ENCODE measurements at places on chromosomes 11 and 22. TPM values are rescaled to one million over a fixed set of nuclear protein-coding genes. Genes with fewer than 3 reads are reported as not detected.

FGF3 gene
- not detected for polyA plus RNA-seq

MOGAT2 gene
- polyA plus RNA-seq: not detected

DNA sequence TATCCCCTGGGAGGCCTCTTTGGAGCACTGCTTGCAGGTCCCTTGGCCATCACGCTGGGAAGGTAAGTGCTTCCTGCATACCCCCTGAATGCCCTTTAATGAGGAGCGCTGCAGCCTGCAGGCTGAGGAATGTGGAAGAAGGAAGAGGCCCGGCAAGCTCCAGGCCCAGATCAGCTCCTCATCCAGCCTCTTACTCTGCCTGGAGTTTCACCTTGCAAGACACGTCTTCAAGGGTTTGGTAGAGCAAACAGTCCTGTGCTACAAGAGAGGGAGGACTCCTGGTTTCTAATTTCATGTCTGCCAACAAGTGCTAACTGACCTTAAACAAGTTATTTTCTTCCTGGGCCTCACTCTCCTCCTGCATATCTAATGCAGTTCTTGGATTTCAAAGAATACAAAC, 10.9 kb downstream of the SLC2A11 start:
- no peaks in the 10 kb centered on the region for H3K27me3 ChIP-seq
- no peak overlapping the region for H3K4me3 ChIP-seq
- DNase-seq: no peak
- H3K4me1 ChIP-seq: no peaks in the 10 kb centered on the region
- no peaks in the 10 kb centered on the region for H3K36me3 ChIP-seq
- H3K27ac ChIP-seq: no peak overlapping the region

MADD gene
- polyA plus RNA-seq: 8.6 TPM

DNA sequence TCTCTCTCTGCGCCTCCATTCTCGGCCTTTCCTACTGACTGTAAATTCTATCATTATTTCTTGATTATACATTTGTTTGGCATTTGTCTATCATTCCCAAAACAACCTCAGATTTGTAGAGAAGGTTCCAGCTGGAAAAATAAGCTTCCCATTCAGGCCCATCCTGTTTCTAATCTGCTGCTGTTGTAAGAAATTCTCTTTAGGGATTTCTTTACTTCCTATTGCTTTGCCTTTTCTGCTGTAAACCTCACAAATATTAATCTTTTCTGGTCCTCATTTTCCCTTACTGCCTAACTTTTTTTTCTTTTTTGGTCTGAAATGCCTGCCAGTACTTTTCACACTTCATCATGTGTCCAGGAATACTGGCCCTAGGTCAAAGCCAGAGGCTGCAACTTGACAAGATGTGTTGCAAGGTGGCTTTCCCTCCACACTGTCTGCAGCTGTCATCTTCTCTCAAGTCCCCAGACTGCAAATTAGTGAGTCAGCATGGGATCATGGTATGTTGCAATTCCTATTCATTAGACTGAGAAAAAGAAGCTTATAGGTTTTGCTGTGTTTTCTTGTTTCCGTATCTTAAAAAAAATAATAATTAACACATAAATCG, 858.7 kb upstream of the CHORDC1 start:
- H3K4me3 ChIP-seq: no peak overlapping the region
- H3K27me3 ChIP-seq: no peaks in the 10 kb centered on the region
- no peaks in the 10 kb centered on the region for H3K4me1 ChIP-seq
- no peak overlapping the region for H3K27ac ChIP-seq
- DNase-seq: peak; percentile 2

GRCh38 chr11:69497221-69497787, 15.8 kb downstream of the LINC01488 start:
- peak; percentile 98 for DNase-seq
- H3K4me1 ChIP-seq: peaks cover 12% of the 10 kb centered on the region
- H3K27ac ChIP-seq: peak overlapping the region; percentile 21
- no peaks in the 10 kb centered on the region for H3K27me3 ChIP-seq
- H3K4me3 ChIP-seq: no peak overlapping the region

POU2AF3 gene
- polyA plus RNA-seq: not detected

C11orf21 gene
- not detected for polyA plus RNA-seq

GRCh38 chr11:25037431-25037830, 540.6 kb downstream of the LUZP2 start:
- no peaks in the 10 kb centered on the region for H3K36me3 ChIP-seq
- no peak for DNase-seq
- no peaks in the 10 kb centered on the region for H3K27me3 ChIP-seq
- no peak overlapping the region for H3K27ac ChIP-seq
- H3K4me1 ChIP-seq: no peaks in the 10 kb centered on the region
- no peak overlapping the region for H3K4me3 ChIP-seq

GRCh38 chr11:17563231-17563646, 16.2 kb downstream of the OTOG start:
- H3K36me3 ChIP-seq: no peaks in the 10 kb centered on the region
- H3K27me3 ChIP-seq: peaks cover 8% of the 10 kb centered on the region
- DNase-seq: peak; percentile 10
- no peak overlapping the region for H3K27ac ChIP-seq

OAF gene
- polyA plus RNA-seq: 74.6 TPM

KCNK4 gene
- polyA plus RNA-seq: 0.13 TPM

- no peaks in the 10 kb centered on the region for H3K27me3 ChIP-seq
- no peaks in the 10 kb centered on the region for H3K4me1 ChIP-seq
- no peak overlapping the region for H3K4me3 ChIP-seq
- H3K36me3 ChIP-seq: no peaks in the 10 kb centered on the region
Observed at GRCh38 chr11:70845591-70846041, 406.8 kb downstream of the SHANK2 start.

DNA sequence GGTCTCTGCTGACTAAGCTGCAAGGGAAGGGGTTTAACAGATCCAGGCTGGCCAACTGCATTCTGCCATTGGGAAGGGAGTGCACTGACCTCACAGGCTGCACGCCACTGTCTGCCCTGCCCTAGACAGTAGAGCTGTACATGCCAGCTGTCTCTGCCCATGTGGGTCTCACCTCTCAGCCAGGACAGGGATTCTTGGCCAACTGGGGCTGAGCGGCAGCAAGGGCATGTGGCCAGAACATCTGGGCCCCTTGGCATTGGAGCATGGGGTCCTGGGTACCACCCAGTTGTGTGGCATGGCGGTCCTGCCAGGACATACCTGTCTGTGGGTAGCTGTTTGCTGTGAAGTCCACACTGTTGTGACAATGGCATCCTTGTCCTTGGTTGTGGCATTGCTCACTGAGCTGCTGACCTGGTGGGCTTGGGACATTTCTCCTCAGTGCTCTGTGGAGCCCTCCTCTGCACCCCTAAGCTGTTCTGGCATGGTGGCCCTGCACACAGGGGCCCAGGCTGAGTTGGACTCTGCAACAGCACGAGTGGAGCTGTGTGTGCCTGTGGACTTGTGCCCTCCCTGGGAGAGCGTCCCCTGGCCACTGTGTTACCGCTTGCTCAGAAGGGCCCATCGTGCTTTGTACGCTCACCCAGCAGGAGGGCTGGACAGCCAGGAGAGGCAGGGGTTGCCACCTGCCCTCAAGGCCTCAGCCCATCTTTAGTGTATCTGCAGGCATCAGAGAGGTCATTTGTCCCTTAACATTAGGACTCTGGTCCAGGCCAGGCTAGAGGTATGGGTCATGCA, 46.7 kb downstream of the MED15 start:
- DNase-seq: no peak
- H3K27me3 ChIP-seq: no peaks in the 10 kb centered on the region
- peaks cover 41% of the 10 kb centered on the region for H3K4me1 ChIP-seq
- no peak overlapping the region for H3K4me3 ChIP-seq
- peak overlapping the region; percentile 95 for H3K27ac ChIP-seq

RASD2 gene
- polyA plus RNA-seq: 1.6 TPM

CASP5 gene
- not detected for polyA plus RNA-seq

DNA sequence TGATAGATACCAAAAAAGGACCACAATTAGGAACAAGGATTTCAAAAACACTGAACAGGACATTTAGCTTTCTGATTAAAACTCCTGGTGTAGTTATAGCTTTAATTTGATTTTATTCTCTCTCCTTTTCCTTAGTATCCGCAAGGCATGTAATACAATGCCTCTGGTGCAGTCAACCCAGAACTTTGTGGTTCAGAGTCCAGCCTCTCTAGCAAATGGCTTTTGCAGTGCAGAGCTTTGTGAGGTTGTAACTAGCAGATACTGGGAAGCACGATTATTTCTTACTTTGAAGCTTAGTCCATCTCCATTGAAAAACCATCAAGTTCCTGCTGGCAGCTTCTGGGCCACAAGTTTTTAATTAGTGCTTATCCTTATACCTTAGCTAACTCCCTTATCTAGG, 79.8 kb downstream of the GRIA4 start:
- H3K4me1 ChIP-seq: no peaks in the 10 kb centered on the region
- no peak overlapping the region for H3K27ac ChIP-seq
- DNase-seq: no peak
- no peaks in the 10 kb centered on the region for H3K27me3 ChIP-seq
- H3K4me3 ChIP-seq: no peak overlapping the region
- H3K36me3 ChIP-seq: no peaks in the 10 kb centered on the region

DNA sequence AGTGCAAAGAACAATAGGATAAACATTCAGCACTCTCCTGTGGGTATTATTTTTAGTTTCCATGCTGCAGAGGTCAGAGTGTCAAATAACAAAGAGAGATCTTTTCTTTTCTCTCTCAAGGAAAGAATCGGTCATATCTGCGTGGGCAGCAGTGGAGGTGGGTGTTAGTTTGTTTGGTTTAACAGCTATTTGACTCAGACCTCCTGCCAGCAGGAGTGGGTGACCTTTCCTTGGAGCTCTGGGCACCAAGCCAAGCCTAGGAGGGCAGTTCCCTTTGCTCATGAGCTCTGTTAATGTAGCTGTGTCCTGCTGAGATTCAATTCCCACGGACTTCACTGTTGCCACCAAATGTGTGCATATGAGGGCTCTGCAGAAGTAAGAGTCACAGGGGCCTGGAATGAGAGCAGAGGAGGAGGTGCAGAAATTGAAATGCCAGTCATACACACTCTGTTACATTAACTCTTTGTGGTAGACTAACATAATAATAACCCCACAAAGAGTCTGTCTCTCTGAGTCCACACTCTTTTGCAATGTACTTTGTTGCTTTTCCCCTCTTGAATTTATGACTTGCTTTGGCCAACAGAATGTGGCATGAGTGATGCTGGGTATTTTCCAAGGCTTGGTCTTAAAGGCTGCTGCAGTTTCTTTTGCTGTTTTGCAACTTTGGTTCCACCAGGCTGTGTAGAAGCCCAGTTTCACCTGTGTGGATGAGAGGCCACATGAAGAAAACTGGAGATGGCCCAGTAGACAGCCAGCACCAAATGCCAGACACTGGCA, 76.0 kb upstream of the GRK3 start:
- H3K27me3 ChIP-seq: no peaks in the 10 kb centered on the region
- H3K4me3 ChIP-seq: no peak overlapping the region
- H3K36me3 ChIP-seq: no peaks in the 10 kb centered on the region
- 0 out of 2 replicates have a peak overlapping the region, but pooled peaks have one; percentile 19 for H3K27ac ChIP-seq
- DNase-seq: peak; percentile 93
- peaks cover 12% of the 10 kb centered on the region for H3K4me1 ChIP-seq

DNA sequence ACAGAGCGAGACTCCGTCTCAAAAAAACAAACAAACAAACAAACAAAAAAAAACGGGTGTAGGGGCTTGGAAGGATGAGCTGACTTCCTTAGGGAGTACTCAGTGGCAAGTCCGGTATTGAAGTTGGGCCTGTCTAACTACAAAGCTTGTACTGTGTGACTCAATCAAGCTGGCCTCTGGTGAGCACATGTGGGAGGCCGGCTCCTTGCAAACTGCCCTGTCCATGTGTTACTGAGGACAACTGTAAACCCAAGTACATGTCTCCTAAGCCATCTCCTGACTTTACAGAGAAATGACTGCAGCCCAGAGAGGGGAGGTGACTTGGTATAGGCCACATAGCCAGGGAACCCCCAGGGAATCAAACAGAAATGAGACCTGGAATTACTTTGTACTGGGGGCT, 11.6 kb downstream of the RIBC2 start:
- no peak overlapping the region for H3K27ac ChIP-seq
- peak; percentile 67 for DNase-seq
- no peak overlapping the region for H3K4me3 ChIP-seq
- H3K27me3 ChIP-seq: no peaks in the 10 kb centered on the region
- H3K36me3 ChIP-seq: no peaks in the 10 kb centered on the region
- no peaks in the 10 kb centered on the region for H3K4me1 ChIP-seq

- no peak overlapping the region for H3K4me3 ChIP-seq
- H3K27ac ChIP-seq: no peak overlapping the region
- no peaks in the 10 kb centered on the region for H3K27me3 ChIP-seq
Observed at GRCh38 chr11:111569476-111569875, 29.0 kb downstream of the LAYN start.

OSM gene
- polyA plus RNA-seq: not detected

- H3K27me3 ChIP-seq: no peaks in the 10 kb centered on the region
- no peak for DNase-seq
- no peaks in the 10 kb centered on the region for H3K4me1 ChIP-seq
- no peaks in the 10 kb centered on the region for H3K36me3 ChIP-seq
Observed at GRCh38 chr11:35964841-35965240, 21.0 kb downstream of the LDLRAD3 start.

RFPL1 gene
- 0.13 TPM for polyA plus RNA-seq

PTPRCAP gene
- polyA plus RNA-seq: 0.68 TPM

TCP11L1 gene
- 23.4 TPM for polyA plus RNA-seq

- no peak overlapping the region for H3K4me3 ChIP-seq
- H3K27ac ChIP-seq: no peak overlapping the region
- DNase-seq: no peak
- no peaks in the 10 kb centered on the region for H3K4me1 ChIP-seq
- peaks cover 31% of the 10 kb centered on the region for H3K27me3 ChIP-seq
- H3K36me3 ChIP-seq: no peaks in the 10 kb centered on the region
Observed at GRCh38 chr11:16812274-16812673, 73.8 kb downstream of the C11orf58 start.

- H3K4me3 ChIP-seq: no peak overlapping the region
- DNase-seq: no peak
- H3K4me1 ChIP-seq: peaks cover 2% of the 10 kb centered on the region
- no peaks in the 10 kb centered on the region for H3K27me3 ChIP-seq
- no peak overlapping the region for H3K27ac ChIP-seq
- no peaks in the 10 kb centered on the region for H3K36me3 ChIP-seq
Observed at GRCh38 chr11:65764434-65764833, 16.3 kb downstream of the AP5B1 start.

IGF2 gene
- 0.18 TPM for polyA plus RNA-seq
